Heart right ventricle (tissue), 16 donors: ENCODE measurements at places on chromosomes 2 and 18. TPM values are rescaled to one million over a fixed set of nuclear protein-coding genes. Genes with fewer than 3 reads are reported as not detected.

Gene NT5C1B
- not detected for total RNA-seq

Gene SCN9A
- total RNA-seq: 1.8 TPM

Gene TEX44
- not detected for total RNA-seq

Gene TUBA4B
- total RNA-seq: not detected

Gene GAREM1
- total RNA-seq: 15.4 TPM

Gene IL1RL1
- total RNA-seq: 1.0 TPM

Gene TRAK2
- 135 TPM for total RNA-seq

Gene FAM136A
- 21.3 TPM for total RNA-seq

Gene MALL
- total RNA-seq: 9.8 TPM

Gene PRKAG3
- total RNA-seq: not detected
